Breast epithelium (tissue), 4 donors: ENCODE measurements at places on chromosomes 1 and 21. TPM values are rescaled to one million over a fixed set of nuclear protein-coding genes. Genes with fewer than 3 reads are reported as not detected.
A peak's percentile ranks its signal among the peaks of the same experiment; 100 is the strongest.

GRCh38 chr1:191674626-191675179 lies 483.6 kb upstream of the RGS18 start:
- no peaks in the 10 kb centered on the region for H3K36me3 ChIP-seq
- H3K27me3 ChIP-seq: no peaks in the 10 kb centered on the region
- no peak overlapping the region for H3K27ac ChIP-seq
- no peak overlapping the region for H3K4me3 ChIP-seq
- DNase-seq: no peak

DNA sequence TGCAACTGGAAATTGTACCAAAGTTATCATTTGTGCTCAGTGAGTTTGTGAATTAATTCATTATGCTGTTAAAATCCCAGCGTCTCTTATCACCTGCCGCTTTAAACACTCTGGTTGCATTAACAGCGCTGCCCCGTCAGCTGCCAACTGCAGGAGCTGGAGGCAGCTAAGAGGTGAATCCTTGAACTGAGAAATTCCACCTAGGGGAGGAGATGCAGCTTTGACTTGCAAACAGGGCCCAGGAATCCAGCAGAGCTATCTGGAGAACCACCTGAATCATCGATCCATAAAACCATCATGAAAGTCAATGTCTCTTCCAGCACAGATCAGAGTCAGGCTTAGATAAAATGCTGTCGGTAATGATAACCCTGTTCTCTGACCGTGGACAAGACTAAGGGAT lies 140.7 kb upstream of the PTBP2 start:
- no peak overlapping the region for H3K27ac ChIP-seq
- DNase-seq: no peak
- no peak overlapping the region for H3K4me3 ChIP-seq

GRCh38 chr21:43849532-43850299 lies 15.3 kb upstream of the AGPAT3 start:
- no peaks in the 10 kb centered on the region for H3K36me3 ChIP-seq
- no peaks in the 10 kb centered on the region for H3K4me1 ChIP-seq
- H3K27ac ChIP-seq: no peak overlapping the region
- DNase-seq: no peak

DNA sequence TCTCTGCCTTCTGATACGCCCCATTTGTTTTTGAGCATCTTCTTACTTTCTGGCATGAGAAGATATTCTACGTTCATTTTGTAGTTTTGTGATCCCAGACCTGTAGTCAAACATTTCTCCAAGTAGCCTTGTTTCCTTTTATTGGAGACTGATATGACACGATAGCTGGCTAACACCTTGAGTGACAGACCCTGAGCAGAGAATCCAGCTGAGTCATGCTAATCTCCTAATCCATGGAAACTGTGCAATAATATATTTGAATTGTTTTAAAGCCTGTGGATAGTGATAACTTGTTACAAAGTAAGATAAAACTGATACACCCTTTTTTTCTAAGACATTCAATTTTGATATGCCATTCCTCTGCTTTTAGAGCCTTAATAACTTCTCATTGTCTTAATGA lies 1.2 kb upstream of the IFI44L start:
- peak overlapping the region; percentile 44 for H3K4me3 ChIP-seq
- no peaks in the 10 kb centered on the region for H3K27me3 ChIP-seq
- no peaks in the 10 kb centered on the region for H3K36me3 ChIP-seq

GRCh38 chr1:22526098-22526497 lies 37.2 kb upstream of the EPHA8 start:
- H3K27me3 ChIP-seq: no peaks in the 10 kb centered on the region
- H3K27ac ChIP-seq: no peak overlapping the region
- no peaks in the 10 kb centered on the region for H3K4me1 ChIP-seq
- H3K4me3 ChIP-seq: no peak overlapping the region

- H3K4me3 ChIP-seq: no peak overlapping the region
- DNase-seq: no peak
- H3K4me1 ChIP-seq: no peaks in the 10 kb centered on the region
- no peaks in the 10 kb centered on the region for H3K36me3 ChIP-seq
- H3K27me3 ChIP-seq: no peaks in the 10 kb centered on the region
These were observed 6.7 kb downstream of the WNT2B start for GRCh38 chr1:112515311-112516009.

GRCh38 chr1:202144402-202145067 lies at the start of gene ARL8A:
TSS of gene ARL8A (minus strand) at chr1:202144737. CDS start at chr1:202144572, 165 bp downstream.
- H3K4me3 ChIP-seq: peak within 1 kb of the TSS; percentile 90
- H3K36me3 ChIP-seq: no peaks in the 10 kb centered on the region
- peak; percentile 70 for DNase-seq
- no peaks in the 10 kb centered on the region for H3K27me3 ChIP-seq
- H3K4me1 ChIP-seq: peaks cover 6% of the 10 kb centered on the region
- H3K27ac ChIP-seq: peak within 1 kb of the TSS; percentile 98

GRCh38 chr21:29300807-29301138 lies 2.1 kb downstream of the BACH1 start:
- H3K27me3 ChIP-seq: no peaks in the 10 kb centered on the region
- no peaks in the 10 kb centered on the region for H3K4me1 ChIP-seq
- no peak overlapping the region for H3K4me3 ChIP-seq

DNA sequence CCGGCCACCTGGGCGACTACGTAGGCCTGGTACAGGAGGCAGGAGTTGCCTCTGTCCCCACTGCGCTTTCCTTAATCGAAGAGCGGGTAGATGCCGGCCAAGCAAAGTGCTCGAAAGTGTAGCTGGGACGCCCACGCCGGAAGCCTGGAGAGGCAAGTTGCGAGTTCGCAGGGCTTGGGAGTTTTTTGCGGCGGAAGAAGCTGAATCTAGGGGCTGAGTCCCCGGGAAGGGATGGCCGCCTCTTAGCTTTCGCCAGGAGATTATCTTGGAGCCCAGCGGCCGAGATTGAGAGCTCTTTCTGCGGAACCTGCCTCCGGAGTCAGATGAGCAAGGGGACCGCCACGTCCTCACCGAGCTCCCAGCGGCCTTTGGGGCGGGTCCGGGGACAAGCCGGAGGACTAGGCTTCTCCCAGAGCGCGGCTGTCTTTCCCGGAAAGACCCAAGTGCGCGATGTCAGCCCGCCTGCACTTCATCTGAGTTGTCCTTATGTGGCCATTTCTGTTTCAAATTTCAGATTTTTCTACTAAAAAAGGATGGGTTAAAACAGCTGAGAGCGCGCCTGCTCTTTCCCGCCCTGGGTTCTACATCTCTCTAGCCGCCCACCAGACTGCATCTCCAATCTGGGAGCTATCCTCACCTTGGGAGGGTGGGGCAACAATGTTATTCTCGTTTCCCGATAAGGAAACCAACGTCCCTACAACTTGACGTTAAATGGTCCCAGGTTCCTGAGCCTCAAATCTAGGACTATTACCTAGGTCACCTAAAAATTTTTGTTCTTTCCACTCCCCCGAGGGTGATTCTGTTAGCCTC lies 12.4 kb upstream of the TBX15 start:
- no peaks in the 10 kb centered on the region for H3K36me3 ChIP-seq
- peak overlapping the region; percentile 63 for H3K4me3 ChIP-seq
- DNase-seq: no peak
- H3K27ac ChIP-seq: peak overlapping the region; percentile 91
- H3K4me1 ChIP-seq: no peaks in the 10 kb centered on the region

- no peaks in the 10 kb centered on the region for H3K36me3 ChIP-seq
- H3K27me3 ChIP-seq: no peaks in the 10 kb centered on the region
- peak overlapping the region; percentile 83 for H3K27ac ChIP-seq
- no peak overlapping the region for H3K4me3 ChIP-seq
- no peaks in the 10 kb centered on the region for H3K4me1 ChIP-seq
- no peak for DNase-seq
These were observed 11.2 kb upstream of the CAPN2 start for GRCh38 chr1:223700942-223701637.

- no peak for DNase-seq
- no peaks in the 10 kb centered on the region for H3K36me3 ChIP-seq
- H3K4me1 ChIP-seq: no peaks in the 10 kb centered on the region
- peak overlapping the region; percentile 67 for H3K27ac ChIP-seq
- no peak overlapping the region for H3K4me3 ChIP-seq
These were observed 22.4 kb downstream of the HUNK start for GRCh38 chr21:31895077-31895835.

- H3K4me3 ChIP-seq: peak overlapping the region; percentile 35
- no peak for DNase-seq
- H3K27me3 ChIP-seq: no peaks in the 10 kb centered on the region
- H3K27ac ChIP-seq: peak overlapping the region; percentile 90
- H3K4me1 ChIP-seq: no peaks in the 10 kb centered on the region
- no peaks in the 10 kb centered on the region for H3K36me3 ChIP-seq
These were observed 5.1 kb upstream of the ARNT start for GRCh38 chr1:150881331-150882070.

DNA sequence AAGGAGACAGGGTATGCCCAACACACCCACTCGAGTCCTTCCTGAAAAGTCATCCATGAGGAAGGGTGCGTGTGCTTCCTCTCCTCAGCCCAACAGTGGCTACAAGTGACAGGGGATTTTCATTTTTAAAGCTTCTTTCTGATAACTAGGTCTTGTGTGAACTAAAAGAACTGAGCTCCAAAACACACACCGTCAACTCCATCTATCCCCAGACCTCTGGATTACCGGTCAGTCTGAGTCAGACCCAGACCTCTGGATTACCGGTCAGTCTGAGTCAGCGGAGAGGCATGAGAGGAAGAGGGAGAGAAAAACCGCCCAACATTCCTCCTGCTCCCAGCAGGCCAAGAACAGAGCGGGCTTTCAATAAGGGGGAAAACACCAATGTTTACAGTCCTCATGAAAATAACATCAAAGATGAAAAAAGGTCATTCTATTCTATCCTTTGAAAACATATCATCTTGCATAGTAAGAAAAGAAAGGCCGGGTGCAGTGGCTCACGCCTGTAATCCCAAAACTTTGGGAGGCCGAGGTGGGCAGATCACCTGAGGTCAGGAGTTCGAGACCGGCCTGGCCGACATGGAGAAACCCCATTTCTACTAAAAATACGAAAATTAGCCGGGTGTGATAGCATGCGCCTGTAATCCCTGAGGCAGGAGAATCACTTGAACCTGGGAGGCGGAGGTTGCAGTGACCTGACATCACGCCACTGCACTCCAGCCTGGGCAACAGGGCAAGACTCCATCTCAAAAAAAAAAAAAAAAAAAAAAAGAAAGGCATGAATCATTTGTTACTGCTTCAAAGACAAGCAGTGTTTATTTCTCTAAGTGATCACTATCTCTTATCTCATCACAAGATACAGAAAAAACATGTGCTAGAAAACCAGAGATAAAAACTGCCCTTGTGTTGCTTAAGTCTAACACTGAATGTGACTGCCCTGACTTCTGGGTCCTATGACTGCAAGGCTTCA lies 3.4 kb downstream of the PTTG1IP start:
- H3K4me3 ChIP-seq: peak overlapping the region; percentile 15
- peaks cover 19% of the 10 kb centered on the region for H3K4me1 ChIP-seq
- no peaks in the 10 kb centered on the region for H3K36me3 ChIP-seq
- peak overlapping the region; percentile 91 for H3K27ac ChIP-seq
- H3K27me3 ChIP-seq: no peaks in the 10 kb centered on the region

GRCh38 chr21:39003982-39004633 lies 179.1 kb downstream of the PSMG1 start:
- H3K36me3 ChIP-seq: no peaks in the 10 kb centered on the region
- H3K27me3 ChIP-seq: no peaks in the 10 kb centered on the region
- H3K4me3 ChIP-seq: no peak overlapping the region
- peaks cover 15% of the 10 kb centered on the region for H3K4me1 ChIP-seq
- H3K27ac ChIP-seq: peak overlapping the region; percentile 89
- no peak for DNase-seq

- no peak overlapping the region for H3K27ac ChIP-seq
- no peaks in the 10 kb centered on the region for H3K27me3 ChIP-seq
- H3K36me3 ChIP-seq: no peaks in the 10 kb centered on the region
- DNase-seq: no peak
These were observed 77.8 kb upstream of the ZNF281 start for GRCh38 chr1:200487650-200488049.

DNA sequence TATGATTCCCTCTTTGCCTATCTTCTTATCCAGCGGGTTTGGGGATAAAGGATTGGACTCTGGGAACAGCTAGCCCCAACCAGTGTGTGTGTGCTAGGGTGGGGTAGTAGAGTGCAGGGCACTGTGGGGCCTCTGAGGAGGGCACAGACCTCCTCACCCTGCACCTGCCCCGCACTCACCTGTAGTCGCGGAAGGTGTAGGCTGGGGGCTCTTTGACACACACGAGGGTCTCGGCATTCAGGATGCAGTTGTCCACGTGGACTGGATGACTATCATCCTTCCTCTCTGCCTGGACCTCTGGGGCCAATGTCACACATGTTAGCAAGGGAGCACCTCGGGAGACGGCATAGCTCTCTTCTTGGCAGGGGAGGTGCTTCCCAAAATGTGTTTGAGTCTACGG lies 8.0 kb upstream of the CLDN19 start:
- DNase-seq: no peak
- no peaks in the 10 kb centered on the region for H3K4me1 ChIP-seq
- no peak overlapping the region for H3K4me3 ChIP-seq
- H3K36me3 ChIP-seq: peaks cover 4% of the 10 kb centered on the region

DNA sequence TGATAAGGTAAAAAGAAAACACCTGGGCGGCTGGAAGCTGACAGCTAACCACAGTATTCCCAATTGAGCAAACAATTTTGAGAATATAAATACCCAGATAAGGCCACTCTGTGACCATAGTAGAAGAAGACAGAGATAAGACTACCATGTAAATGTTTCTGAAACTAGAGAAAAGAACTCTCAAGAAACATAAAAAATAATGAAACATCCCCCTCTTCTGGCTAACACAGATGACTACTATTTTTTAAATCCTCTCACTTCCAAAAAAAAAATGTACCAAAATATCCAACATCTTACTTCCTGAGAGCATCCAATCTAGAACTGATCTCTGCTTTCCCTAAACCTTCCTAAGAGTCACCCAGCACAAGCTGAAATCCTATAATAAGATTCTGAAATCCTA lies 125.9 kb downstream of the HFM1 start:
- no peaks in the 10 kb centered on the region for H3K27me3 ChIP-seq
- H3K36me3 ChIP-seq: no peaks in the 10 kb centered on the region
- no peaks in the 10 kb centered on the region for H3K4me1 ChIP-seq

- no peak overlapping the region for H3K4me3 ChIP-seq
- H3K36me3 ChIP-seq: no peaks in the 10 kb centered on the region
- no peak for DNase-seq
- H3K27me3 ChIP-seq: peaks cover 3% of the 10 kb centered on the region
- no peak overlapping the region for H3K27ac ChIP-seq
- no peaks in the 10 kb centered on the region for H3K4me1 ChIP-seq
These were observed 142.3 kb upstream of the ZC3H12A start for GRCh38 chr1:37332126-37332525.

Gene KRTAP13-2
- total RNA-seq: not detected

Gene TCEANC2
- 5.9 TPM for total RNA-seq

Gene MXRA8
- 99.8 TPM for total RNA-seq

Gene MX2
- total RNA-seq: 31.5 TPM

Gene GPR52
- total RNA-seq: 4.3 TPM

Gene TAF13
- total RNA-seq: 23.1 TPM

Gene SELENBP1
- 148 TPM for total RNA-seq

Gene LINGO4
- total RNA-seq: 0.33 TPM
